ENCODE measurements at places on chromosomes 3 and 15.
A peak's percentile ranks its signal among the peaks of the same experiment; 100 is the strongest.

GRCh38 chr15:98823012-98823458, 174.7 kb downstream of the IGF1R start:
- DNase-seq = peak; percentile 57

DNA sequence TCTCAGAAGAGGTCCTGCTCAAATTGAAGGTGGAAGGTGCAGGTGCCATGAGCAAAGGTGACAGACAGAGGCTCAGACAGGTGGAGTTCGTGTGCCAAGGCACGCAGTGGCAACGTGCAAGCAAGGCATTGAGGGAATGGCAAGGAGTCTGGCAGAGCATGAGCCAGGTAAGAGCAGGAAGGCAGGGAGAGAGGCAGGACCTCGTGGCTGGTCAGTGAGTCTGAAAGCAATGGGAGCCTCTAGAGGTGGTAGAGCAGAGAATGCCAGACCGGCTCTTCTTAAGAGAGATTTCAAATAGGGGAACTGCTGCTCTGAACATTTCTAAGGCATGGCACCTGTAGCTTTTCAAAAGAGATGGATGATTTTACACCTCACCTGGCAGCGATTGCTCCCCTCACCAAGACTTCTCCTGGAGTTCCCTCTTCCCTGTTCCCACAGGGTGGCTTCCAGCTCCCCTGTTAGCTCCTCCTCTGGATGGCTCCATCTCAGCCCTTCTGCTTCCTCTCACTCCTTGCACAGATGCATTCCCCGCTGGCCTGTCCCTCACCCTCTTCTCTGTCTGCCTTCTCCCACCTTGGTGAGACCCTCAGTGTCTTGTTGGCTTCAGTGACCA, 2.7 kb downstream of the MYO5C start:
- no peak for DNase-seq

DNA sequence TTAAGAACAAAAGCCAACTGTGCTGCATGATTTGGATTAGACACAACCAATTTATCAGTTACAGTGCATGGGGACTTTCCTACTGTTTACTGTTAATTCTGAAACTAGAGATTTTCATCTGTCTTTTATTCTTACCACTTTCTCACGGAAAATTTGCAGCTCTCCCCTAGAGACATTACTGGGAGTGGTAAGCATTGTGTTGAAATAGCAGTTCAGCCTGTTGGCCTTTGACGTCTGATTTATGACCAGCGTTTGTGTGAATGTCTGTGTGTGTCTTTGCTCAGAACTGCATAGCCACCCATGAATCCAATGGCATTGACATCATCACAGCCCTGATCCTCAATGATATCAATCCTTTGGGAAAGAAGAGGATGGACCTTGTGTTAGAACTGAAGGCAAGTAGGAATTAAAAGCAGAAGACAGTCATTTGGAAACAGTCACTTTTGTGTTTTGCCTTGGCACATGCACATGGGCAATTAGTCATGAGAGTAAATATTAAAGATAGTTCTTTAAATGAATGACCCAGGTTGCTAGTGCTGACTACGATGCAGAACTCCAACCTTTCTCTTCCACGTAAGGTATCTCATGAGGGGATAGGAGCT, 202.2 kb upstream of the BHLHE40 start:
- DNase-seq = no peak

GRCh38 chr3:9175421-9175820, 74.0 kb downstream of the SRGAP3 start:
- DNase-seq = no peak

- DNase-seq = no peak
Measured at GRCh38 chr3:150296123-150296735, 111.9 kb upstream of the TSC22D2 start.

DNA sequence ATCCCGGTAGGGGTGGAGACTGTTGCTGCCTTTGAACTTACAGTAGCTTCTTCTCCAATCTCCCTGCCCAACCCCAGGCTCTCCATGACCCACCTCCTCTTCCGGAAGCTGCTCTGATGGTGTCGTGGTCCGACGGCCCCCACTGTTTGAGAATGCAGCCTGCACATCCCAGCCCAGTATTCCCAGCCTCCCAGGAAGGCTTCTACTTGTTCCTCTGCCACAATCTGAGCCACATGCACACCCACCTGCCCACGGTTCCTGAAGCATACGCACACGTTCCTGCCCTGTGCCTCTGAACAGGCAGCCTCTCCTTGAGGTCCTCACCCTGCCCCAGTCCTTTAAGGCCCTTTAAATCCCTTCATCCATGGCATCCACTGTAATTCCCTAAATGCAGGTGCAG, 57.4 kb downstream of the ABTB1 start:
- DNase-seq = no peak

DNA sequence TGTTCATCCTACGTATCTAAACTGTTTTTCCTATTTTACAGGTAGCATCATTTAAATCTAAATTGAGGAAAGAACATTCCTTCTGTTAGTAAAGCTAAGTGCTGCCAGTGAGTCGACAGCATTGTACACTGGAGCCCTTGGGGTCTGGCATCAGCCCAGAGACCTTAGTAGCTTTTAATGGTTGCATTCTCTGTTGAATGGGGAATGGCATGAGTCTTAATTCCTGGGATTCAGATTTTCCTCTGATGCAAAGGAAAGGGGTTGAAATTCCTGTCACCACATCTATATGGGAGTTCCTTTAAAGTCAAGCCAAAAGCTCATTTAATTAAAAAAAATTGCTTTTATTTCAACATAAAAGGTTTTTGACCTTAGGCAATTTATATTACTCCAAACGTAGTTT, 148.4 kb upstream of the GBE1 start:
- no peak for DNase-seq

- DNase-seq = peak; percentile 90
Measured at GRCh38 chr15:75640483-75641178, 607 bp upstream of the IMP3 start.

GRCh38 chr3:142998439-142998838, 2.9 kb upstream of the U2SURP start:
- DNase-seq = no peak

DNA sequence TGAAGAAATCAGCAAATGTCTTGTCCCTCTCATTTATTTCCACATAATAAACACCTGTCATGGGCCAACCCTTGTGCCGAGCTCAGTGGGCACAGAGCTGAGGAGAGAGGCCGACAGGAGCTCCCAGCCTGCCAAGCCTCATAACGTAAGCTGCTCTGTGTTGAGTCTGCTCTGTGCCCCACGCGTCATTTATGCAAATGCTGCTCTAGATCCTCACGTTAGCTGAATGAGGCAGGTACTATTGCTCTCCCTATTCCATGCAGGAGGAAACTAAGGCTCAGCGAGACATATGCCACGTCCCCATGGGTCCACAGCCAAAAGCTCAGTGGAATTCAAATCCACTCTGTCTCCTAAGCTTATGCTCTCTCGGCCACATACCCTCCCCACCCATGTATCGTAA, 41.5 kb downstream of the EFCAB12 start:
- DNase-seq = no peak

DNA sequence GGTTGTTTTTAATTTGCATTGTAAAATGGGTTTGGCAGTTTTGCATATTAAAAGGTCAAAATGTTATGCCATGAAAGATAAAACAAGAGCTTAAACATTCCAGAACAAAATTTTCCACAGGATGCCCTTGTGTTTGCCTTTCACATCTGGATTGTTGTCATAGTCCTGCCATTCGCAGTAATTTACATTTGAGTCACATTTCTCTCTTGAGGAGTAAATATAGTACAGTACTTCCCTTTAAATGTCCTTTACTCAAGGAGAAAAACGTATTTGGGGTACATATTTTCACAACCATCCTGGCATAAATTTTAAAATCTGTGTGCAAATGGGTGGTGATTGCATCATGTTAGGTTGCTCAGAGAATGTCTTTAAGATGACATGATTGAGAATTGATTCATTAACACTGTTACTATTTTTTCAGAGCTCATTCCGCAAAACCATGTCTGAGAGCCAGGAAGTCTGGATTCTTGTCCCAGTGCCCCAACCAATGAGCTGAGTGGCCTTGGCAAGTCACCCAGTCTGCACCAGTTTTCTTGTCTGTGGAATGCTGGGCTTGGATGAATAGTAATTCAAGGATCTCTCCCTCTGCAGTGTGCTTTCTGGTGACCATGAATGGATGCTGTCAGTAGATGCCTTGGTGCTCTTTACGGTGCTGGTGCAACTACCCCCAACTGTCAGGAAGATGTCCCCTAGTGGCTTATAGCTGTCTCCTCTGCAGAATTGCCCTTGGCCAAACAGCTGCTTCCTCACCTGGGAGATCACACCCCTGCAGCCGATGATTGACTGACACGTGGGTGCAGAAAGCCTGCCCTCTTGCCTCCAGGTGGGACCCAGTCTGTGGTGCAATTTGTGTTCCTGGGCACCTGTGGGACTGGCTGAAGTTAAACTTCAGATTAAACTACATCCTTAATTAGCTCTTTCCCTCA, 43.0 kb downstream of the ABHD5 start:
- DNase-seq = no peak

- no peak for DNase-seq
Measured at GRCh38 chr15:63156755-63157117, 541 bp downstream of the RPS27L start.

DNA sequence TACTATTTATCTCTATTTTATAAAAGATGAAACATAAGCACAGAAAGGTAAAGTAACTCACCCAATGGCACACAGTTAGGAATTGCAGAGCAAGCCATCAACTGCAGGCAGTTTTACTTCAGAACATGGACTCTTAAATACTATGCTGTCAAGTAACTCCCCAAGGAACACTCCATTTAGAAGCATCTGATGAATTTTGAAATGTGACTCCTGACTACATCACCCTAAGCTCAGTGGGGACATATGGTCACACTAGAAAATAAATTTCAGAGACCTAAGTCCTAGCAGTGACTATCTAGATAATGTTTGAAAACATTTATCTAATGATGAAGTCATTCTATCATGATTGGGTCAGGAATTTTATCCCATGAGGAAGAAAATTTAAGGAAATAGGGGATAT, 272.8 kb upstream of the ARRDC4 start:
- no peak for DNase-seq

DNA sequence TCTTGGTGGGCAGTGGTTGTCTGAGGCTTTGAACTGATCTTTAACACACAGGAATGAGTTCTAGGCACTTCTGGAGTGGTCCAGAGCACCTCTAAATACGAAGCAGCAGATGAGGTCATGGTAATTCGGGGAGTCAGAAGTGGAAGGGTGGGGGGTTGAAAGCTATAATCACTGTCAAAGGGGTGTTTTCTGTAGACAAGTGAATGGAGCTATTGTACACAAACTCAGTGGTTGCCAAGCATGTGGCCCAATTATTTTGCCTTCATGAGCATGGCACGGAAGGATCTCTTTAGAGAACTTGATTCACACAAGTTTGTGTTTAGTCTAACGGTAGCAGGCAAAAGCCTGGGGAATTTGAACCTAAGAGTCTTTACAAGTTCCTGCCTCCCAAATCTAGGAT, 6.3 kb downstream of the FRMD5 start:
- no peak for DNase-seq

DNA sequence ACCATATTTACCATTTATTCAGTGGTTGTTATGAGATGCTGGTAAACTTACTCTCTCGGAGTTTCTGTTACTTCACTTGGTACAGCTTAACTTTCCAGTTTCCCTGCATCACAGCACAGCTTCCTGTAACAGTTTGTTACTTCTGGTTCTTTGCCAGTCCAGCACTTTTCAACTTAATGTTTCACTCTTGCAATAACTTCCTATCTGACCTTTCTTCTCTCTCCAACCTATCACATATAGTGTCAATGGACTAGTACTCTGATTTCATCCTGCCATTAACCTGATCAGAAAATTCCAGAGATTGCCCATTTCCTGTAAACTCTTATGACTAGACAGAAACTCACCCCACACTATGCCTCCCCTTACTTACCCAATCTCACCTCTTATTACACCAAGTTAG, 3.9 kb upstream of the ATP11B start:
- DNase-seq = no peak

- no peak for DNase-seq
Measured at GRCh38 chr3:102258666-102259227, 176.1 kb upstream of the ZPLD1 start.

- DNase-seq = peak; percentile 83
Measured at GRCh38 chr3:62665627-62666437, 209.4 kb downstream of the CADPS start.

GRCh38 chr15:60536314-60536713, 57.4 kb upstream of the ICE2 start:
- DNase-seq = no peak

GRCh38 chr3:45064512-45065372, 38.6 kb downstream of the CLEC3B start:
- DNase-seq = no peak

DNA sequence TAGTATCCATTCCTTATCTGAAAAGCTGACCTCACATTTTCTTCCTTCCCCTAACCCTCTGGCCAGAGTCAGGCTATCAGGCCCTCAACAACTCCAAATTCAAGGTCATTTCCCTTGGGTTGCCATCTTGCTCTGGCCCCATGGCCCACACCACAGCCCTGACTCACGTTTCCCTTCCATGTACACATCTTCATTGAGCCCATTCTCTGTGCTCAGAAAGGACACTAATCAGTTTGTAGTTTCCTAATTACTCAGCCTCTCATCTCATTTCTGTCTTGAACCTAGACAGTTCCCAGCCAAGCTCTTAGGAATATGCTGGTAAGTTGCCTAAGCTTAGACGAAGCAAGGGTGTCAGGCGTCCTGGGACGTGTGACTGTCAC, 14.9 kb downstream of the TGM5 start:
- no peak for DNase-seq

DNA sequence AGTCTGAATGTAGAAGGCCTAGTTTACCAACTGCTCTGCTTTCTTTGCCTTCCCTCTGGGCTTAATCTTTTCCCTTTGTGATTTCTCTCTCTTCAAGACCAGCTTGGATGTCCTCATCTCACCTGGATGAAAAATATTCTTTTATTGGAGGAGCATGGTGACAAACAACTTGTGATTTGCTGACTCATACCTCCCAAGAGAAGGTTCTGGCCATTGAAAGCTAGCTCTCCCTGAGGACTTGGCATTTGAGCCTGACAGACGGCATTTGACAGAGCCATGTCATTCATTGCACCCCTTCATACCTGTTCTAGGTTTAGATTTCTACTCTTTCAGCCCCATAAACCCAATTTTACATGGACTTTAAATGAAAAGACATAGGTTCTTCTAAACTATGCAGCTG, 33.3 kb downstream of the ATG7 start:
- DNase-seq = no peak

DNA sequence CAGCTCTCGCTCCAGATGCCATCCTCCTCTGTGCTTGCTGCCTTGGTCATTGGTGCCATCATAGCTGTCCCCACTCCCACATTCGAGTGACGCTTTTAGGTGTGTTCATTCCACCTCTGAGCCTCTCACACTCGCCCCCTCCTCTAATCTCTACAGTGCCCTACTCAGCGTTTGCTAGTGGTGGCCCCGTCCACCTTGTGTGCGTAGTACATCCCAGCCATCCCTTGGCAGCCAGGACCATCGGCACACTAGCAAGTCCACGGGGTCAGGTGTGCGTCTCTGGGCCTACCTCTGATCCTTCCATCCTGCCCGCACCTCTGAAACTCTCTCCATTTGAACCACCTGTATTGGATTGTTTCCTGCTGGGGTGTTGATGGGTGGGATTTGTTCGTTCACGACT, 54.2 kb upstream of the RGMA start:
- DNase-seq = no peak

GRCh38 chr3:117219296-117219695, 509.7 kb downstream of the TUSC7 start:
- DNase-seq = no peak

Data from HAP-1 (cell line).